Activated T-cell treated with anti-CD3 and anti-CD28 coated beads for 4 hours (primary cell): ENCODE measurements at places on chromosomes 4 and X.

DNA sequence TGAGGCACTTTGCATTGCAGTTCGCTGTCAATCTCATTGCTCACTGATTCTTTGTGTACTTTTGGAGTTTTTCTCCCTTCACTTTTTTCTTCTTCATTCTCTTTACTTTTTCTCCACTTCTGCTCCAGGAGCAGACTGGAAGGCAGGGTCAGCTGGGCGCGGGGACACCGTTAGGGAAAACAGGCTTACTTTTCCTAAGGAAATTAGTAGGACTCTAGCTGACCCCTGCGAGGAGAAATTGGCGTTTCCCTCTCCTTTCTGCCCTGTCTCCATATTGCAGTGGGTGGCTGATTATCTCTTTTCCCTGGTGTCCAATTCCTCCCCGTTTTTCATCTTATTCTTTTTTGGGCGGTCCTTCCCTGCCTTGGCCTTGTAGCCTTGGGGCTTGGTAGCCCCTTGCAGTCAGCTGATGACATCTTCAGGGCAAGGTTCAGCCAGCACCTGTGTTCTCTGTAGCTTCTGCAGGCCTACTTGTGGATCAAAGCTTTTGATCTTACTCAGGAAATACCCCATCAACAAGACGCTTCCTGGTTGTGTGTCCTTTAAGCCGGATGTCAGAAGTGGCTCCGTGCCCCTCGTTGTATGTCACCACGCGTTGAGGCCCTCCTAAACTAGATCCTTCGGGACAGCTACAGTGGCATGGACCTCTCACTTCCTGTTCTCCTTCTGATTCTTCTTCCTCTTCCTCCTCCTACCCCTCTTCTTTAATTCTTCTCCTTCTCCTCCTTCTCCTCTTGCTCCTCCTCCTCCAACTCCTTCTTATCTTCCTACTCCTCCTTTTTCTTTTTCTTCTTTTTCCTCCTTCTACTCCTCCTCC lies 36.1 kb downstream of the NBDY start:
- DNase-seq, result no peak

DNA sequence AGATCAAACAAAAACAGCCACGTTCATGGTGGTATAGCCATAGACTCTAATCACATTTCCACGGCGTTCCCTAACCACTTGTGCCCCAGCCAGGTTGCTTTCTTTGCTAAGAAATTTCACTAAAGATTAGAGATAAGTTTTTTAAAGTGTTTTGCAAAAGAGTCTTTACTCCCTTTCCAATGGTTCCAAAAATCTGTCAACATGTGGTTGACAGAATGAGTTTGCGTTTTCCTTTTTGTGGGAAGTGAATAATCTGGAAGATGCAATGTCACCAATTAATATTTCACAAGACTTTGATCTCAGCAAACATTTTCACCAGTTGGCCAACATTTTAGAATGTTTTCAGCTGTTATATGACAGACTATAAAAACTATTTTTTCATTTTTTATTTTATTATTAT lies 35.3 kb downstream of the CXCL1 start:
- DNase-seq, result no peak

GRCh38 chrX:70754169-70754848 lies 154.2 kb downstream of the TEX11 start:
- DNase-seq, result no peak

GRCh38 chr4:146154057-146154456 lies 21.5 kb upstream of the LSM6 start:
- DNase-seq, result no peak

DNA sequence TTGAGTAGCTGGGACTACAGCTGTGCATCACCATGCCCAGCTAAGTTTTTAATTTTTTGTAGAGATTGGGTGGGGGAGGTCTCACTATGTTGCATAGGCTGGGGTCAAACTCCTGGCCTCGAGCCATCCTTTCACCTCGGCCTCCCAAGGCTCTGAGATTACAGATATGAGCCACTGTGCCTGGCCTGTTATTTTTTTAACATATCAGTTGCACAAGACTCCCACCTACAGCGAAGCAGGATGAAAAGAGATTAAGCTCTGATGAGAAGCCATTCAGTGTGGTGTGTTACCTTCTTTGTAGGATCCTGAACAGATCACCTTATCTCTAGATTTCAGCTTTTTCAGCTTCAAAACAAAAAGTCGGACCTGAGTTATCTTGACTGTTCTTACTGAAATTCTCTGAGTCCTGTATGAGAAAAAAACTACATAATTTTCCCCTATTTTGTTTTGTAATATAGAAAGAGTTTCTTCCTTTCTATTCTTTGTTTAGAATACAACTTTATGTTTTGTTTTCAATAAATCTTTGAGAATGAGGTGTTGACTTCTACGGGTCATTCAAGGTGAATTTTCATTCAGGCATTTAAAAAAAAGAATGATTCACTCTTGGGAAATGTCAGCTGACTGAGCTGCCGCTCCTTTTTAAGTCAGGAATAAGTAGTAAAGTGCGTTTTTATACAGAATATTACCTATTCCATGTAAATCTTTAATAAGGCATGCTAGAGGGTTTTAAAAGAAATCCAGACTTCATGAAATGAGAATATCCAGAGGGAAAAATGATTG lies 134.6 kb downstream of the ARSF start:
- DNase-seq, result no peak

- no peak for DNase-seq
These were observed at the start of gene C4orf51 for GRCh38 chr4:145679991-145680455. C4orf51 (plus strand) TSS chr4:145680146; CDS start chr4:145680204, 58 bp downstream.

DNA sequence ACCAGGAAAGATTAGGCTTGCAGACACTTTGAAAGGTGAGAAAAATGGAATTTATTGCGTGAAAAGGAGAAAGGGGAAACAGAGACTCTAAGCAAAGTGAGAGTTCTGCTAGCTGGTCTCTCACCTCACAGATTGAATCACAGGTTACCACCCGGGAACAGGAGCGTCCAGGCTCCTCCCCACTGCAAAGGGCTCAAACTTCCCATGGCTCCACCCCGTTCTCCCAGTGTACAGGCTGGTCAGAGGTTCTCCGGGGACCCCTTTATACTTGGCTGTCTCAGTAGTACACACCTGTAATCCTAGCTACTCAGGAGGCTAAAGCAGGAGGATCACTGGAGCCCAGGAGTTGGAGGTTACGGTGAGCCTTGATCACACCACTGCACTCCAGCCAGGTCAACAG lies 44.0 kb upstream of the ABCG2 start:
- no peak for DNase-seq

DNA sequence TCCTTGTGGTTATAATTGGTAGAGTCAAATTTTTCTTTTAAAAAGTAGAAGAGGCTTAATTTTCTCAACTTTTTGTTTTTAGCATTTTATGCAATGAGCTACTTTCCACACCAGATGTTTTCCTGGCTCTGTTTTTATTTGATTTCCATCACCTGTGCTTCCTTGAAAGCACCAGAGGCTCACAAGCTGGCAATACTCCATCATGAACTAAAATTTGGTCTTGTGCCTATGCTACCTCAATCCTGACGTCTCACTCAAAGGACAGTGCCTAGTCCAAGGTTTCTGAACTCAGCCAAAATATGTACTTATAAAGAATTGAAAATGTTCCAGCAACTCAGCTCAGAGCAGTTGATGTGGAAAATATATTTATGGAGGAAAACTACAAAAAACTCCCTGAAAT lies 914.0 kb upstream of the PRKX start:
- DNase-seq, result no peak

- peak; percentile 81 for DNase-seq
These were observed 45.2 kb downstream of the TRIM2 start for GRCh38 chr4:153249199-153250041.

DNA sequence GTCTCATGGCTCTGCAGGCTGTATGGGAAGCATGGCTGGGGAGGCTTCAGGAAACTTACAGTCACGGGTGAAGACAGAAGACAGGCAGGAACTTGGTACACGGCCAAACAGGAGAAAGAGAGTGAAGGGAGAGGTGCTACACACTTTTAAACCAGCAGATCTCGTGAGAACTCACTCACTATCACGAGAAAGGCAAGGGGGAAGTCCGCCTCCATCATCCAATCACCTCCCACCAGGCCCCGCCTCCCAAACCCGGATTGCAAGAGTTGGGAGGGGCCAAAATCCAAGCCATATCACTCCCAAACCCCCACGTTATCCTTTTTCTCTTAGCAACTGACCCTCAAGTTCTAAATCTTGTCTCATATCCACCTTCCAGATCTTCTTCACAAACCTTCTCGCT lies 1710.5 kb upstream of the TENM3 start:
- DNase-seq, result no peak

DNA sequence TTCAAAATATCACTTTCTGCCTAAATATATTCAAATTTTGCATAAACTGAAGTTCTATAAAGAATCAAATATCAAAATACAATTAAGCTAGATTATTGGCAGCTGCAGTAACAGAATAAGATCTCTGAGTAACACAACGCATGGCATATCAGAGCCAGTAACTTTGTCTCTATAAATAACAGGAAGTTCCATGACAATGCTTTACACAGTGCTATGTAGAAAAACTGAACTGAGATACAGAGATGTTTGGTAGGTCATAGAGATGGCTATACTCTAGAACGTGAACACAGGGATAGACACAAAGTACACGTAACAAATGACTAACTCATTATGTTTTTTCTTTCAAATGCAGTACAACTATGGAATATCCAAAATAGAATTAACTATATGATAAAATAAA lies 18.2 kb downstream of the UBE2D3 start:
- DNase-seq, result no peak

DNA sequence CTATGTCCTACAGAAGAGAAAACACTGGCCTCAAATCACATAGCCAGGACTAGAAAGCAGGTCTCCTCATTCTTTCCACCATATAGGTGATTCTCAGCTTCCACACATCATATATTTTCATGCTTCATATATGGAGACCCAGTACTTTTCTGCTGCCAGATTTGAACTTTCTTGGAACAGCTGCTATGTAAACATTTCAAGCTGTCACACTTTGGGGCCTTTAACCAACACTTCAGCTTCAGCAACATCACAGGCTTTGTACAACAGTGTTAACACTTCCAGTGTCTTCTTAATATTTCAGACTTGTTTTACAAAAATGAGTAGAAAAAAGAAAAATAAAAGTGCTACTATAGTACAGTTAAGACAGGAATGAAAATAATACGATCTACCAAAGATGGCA lies 12.6 kb downstream of the SH3RF1 start:
- DNase-seq, result no peak

GRCh38 chr4:90122355-90122748 lies 4.8 kb upstream of the CCSER1 start:
- no peak for DNase-seq

- DNase-seq, result no peak
These were observed 34.7 kb downstream of the ARSF start for GRCh38 chrX:3075959-3076358.

GRCh38 chrX:16222151-16222550 lies 54.9 kb downstream of the MAGEB17 start:
- no peak for DNase-seq

DNA sequence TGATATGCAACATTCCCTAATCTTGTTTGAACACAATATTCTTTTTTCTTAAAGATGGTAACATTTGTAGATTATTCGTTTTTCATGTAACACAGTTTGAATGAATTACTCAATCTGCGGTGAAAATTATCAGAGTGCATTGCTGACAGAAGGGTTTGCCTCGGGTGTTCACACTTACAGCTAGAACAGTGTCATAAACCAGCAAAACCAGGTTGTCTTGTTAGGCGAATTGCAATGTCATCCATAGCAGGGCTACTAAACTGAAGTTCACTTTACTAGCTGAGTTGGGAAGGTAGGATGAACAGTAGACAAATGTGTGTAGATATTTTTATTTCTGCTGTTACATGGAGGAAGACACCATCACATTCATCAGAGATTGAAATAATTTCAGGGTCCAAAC lies 98.9 kb downstream of the SLC39A8 start:
- DNase-seq, result no peak

DNA sequence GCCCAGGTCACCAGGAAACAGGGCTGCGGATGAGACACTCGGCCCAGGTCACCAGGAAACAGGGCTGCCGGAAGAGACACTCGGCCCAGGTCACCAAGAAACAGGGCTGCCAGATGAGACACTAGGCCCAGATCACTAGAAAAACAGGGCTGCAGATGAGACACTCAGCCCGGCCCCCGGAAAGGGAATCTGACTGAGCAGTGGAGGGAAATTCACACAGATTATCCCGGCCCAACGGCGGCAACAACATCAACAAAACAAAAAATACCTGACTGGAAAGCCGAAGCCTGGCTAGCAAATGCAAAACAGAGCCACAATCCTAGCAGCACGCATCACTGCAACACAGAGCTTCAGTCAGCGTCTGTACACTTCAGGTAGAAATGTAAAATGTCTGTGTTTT lies 20.7 kb downstream of the AFAP1 start:
- DNase-seq, result no peak

GRCh38 chrX:53584891-53585290 lies 101.6 kb downstream of the HUWE1 start:
- no peak for DNase-seq

GRCh38 chrX:41394293-41394692 lies 52.9 kb upstream of the NYX start:
- no peak for DNase-seq

DNA sequence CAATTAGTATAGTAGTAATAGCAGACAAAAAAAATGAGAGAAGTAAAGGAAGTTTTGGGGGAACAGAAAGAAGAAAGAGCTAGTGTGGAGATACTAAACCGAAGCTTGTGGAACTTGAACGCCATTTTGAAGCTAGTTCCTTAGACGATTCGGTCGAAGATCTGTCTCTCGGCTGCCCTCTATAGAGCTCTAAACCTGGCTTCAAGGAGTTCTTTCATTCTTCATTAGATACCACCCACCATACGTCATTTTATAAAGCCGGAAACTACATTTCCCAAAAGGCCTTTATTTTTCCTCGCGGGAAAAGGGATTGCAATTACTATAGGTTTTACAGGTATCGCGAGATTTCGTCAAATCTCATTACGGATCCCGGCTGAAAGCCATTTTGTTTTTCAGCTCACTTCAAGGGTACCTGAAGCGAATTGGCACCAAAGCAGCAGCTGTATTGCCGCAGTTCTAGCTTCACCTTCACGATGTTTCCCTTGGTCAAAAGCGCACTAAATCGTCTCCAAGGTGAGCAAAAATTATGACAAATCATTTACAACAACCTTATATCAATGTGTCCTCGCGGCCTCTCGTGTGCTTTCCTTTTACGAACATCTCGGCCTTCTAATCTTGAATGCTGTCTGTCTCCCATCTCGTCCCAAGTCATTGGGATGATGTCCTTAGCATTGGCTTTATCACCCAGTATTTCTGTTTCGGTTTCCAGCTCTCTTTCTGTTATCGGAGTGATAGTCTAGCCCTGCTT lies at the start of gene COX7B:
Gene COX7B, plus strand, starts transcription at position 388 of the 748 bp plus-strand sequence. Its CDS starts 86 bp downstream, at position 474.
- peak; percentile 47 for DNase-seq

GRCh38 chr4:160352637-160353036 lies 1249.8 kb downstream of the RAPGEF2 start:
- no peak for DNase-seq

GRCh38 chr4:11741190-11741652 lies 312.5 kb upstream of the HS3ST1 start:
- no peak for DNase-seq

- no peak for DNase-seq
These were observed 1526.2 kb upstream of the IGFBP7 start for GRCh38 chr4:58636381-58636780.

GRCh38 chr4:135368831-135369230 lies 1167.2 kb upstream of the PABPC4L start:
- DNase-seq, result no peak
